Skin of body (tissue), 3 donors: ENCODE measurements at places on chromosomes 7 and 10. TPM values are rescaled to one million over a fixed set of nuclear protein-coding genes. Genes with fewer than 3 reads are reported as not detected.
A peak's percentile ranks its signal among the peaks of the same experiment; 100 is the strongest.

TRRAP gene
- 26.4 TPM for total RNA-seq

- DNase-seq = no peak
Observed at GRCh38 chr10:119759832-119760231, 34.0 kb downstream of the INPP5F start.

- DNase-seq = no peak
Observed at GRCh38 chr7:66776800-66777442, 36.4 kb downstream of the RABGEF1 start.

- no peak for DNase-seq
Observed at GRCh38 chr7:90188281-90188680, 23.3 kb upstream of the STEAP2 start.

- no peak for DNase-seq
Observed at GRCh38 chr7:132055336-132056120, 499.1 kb upstream of the PODXL start.

- DNase-seq = peak; percentile 81
Observed at GRCh38 chr7:137871170-137871915, 24.6 kb upstream of the DGKI start.

DNA sequence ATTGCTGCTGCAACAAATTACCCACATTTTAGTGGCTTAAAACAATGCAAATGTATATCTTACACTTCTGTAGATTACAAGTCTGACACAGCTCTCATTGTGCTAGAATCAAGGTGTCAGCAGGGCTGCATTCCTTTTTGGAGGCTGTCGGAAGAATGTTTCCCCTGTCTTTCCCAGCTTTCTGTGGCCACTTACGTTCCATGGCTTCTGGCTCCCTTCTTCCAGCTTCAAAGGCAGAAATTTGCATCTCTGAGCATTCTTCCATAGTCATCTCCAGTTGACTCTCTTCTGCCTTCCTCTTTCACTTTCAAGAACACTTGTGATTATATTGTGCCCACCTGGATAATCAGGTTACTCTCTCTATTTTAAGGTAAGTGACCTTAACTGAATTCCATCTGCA, 125.3 kb downstream of the GPR158 start:
- DNase-seq = no peak

- no peak for DNase-seq
Observed at GRCh38 chr7:41313171-41313570, 389.7 kb downstream of the INHBA start.

ITGA8 gene
- total RNA-seq = 17.5 TPM

- DNase-seq = no peak
Observed at GRCh38 chr7:75875113-75876080, 3.4 kb upstream of the RHBDD2 start.

LEP gene
- total RNA-seq = 0.59 TPM

GRCh38 chr10:76080991-76081390, 649.6 kb downstream of the LRMDA start:
- no peak for DNase-seq

- DNase-seq = no peak
Observed at GRCh38 chr7:155917836-155918430, 105.7 kb upstream of the SHH start.

DNA sequence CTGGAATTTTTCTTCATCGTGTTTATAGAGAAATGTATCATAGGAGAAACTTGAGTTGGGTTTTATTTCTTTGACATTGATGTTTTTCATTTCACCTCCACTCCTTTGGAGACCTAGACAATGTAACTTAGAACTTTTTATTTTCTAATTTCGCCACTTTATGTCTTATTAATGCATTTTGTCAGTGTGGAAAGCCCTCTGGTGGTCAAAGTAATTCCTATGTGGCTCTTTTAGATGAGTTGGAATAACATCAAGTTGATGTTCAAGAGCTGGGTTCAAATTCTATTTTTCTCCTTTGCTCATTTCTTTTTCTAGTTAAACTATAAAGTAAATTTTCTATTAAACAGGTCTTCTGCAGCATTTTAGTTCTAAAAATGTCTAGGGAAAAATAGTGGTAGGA, 478.6 kb downstream of the LRMDA start:
- no peak for DNase-seq
